ENCODE measurements at places on chromosomes 11 and 22.

- no peak for DNase-seq
Observed at GRCh38 chr11:15333407-15333806, 218.7 kb downstream of the INSC start.

DNA sequence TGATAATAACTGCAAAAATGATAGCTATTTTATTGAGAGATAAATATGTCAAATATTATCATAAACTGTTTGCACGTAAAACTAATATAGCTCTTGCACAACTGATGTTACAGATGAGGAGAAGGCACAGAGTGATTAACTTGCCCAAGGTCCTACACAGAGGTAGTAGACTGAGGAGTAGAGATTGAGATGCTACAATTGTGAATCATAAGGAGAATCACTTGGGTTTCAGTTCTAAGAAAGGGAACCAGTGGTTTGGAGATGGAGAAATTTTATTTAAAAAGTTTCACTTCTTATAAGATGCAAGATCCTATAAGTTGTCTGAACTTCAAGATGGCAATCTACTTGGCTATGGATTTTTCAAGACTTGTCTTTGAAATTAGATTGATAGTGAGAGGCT is 224.8 kb upstream of the RAG2 start:
- DNase-seq, result no peak

DNA sequence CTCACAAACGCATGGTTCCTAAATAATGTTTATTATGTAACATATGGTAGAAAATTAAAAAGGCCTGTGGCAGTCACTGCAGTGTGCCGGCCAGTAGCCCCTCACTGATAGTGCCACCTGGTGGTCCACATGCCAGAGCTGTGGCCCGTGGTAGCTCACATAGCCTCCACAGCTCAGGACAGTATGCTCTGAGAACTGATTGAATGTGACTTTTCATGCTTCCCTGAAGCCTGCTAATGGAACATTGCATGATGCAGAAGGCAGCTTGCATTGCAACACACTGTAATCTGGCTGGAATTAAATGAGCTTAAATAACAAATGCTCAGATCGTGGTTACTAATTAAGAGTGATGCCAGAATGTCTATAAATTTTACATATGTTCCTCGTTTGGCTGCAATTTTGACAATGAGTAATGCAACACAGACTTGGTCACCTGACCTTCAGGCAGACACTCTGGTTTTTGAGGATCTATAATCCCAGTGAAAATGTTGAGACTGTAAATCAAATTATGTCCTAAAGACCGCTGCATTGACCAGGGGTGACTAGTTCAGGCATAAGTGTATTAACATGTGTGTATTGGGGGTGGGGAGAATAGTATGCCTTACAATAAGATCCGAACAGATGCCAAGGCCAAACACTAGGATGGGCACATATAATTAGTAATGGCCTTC is 566.4 kb downstream of the METTL15 start:
- peak; percentile 54 for DNase-seq

DNA sequence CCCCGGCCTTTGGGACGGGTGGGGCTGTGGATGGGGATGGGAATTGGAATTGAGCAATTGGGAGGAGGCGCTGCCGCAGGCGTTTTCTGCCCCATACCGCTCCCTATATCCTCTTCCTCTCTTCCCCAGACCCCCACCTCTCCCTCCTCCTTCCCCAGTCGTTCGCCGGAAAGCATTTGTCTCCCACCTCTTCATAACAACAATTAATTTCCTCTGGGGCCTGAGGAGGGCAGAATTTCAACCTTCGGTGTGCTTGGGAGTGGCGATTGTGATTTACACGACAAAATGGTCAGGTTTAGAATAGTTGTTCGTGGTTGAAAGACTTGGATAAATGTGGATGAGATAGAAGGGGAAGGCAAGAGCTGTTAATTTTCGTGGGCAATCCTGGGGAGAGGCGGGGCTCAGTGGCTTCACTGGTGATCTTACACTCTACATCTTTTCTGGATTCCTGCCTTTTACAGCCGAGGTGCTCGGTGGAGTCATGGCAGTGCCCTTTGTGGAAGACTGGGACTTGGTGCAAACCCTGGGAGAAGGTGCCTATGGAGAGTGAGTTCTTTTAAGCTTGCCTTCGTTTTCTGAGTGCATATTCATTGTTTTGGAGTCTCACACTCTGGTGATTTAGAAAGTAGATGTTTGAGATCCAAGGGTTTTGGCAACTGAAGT is 1.5 kb downstream of the CHEK1 start:
- peak; percentile 94 for DNase-seq

DNA sequence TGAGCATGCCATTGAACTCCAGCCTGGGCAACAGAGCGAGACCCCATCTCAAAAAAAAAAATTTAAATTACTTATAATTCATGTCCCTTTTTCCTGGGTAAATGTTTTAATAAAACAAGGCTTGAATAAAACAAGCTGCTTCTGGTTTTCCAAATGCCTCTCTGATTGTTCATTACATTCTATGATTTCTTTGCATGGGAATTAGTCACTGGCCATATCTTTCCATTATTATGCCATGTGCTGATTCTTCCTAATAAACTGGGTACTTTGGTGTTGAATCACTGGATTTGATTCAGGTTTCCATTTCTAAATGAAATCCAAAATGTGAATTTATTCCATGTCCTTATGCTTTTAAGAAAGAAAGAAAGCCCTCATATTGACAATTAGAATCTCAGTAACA is 42.6 kb downstream of the ZNF215 start:
- peak; percentile 46 for DNase-seq

- DNase-seq, result no peak
Observed at GRCh38 chr11:72209101-72209500, 7.5 kb upstream of the FOLR2 start.

DNA sequence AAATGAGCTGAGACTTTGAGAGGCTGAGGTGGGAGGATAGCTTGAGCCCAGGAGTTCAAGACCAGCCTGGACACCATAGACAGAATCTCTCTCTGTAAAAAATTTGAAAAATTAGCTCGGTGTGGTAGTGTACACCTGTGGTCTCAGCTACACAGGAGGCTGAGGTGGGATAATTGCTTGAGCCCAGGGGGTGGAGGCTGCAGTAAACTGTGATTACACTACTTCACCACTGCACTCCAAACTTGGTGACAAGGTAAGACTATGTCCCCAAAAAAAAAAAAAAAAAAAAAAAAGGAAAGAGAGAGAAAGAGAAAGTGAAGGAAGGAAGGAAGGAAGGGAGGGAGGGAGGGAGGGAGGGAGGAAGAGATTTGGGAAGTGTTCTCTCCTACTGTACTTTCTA is 25.3 kb downstream of the RRP8 start:
- DNase-seq, result no peak

- peak; percentile 76 for DNase-seq
Observed at GRCh38 chr11:119422809-119423508, at the start of gene THY1. Gene THY1, minus strand, starts transcription at chr11:119423172. Its CDS starts 2,267 bp downstream, at chr11:119420905.

DNA sequence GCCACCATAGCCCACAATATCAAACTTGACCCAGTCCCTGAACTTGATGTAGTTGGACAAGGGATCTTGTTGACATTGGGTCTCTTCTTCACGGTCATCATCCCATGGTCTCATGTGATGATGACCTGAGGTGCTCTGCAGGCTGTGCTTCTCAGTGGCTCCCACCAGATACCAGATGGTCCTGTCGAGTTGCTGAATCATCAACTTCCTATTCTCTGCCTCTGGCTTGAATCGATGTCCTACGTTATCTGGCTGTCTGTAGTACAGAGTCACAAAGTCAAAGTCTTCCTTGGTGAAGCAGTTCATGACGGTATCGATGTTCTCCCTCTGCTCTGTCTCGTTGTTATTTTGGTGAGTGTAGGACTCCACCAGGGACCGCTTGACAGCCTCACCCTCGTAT is 145.7 kb upstream of the ALDH3B2 start:
- DNase-seq, result no peak

GRCh38 chr22:37571258-37571991 is 8.5 kb downstream of the LGALS2 start:
- peak; percentile 48 for DNase-seq

GRCh38 chr11:61761440-61762222 is 9.2 kb downstream of the MYRF start:
- DNase-seq, result no peak

- no peak for DNase-seq
Observed at GRCh38 chr11:134332189-134332631, 422 bp downstream of the GLB1L2 start.

- no peak for DNase-seq
Observed at GRCh38 chr11:129694538-129694937, 121.1 kb upstream of the TMEM45B start.

DNA sequence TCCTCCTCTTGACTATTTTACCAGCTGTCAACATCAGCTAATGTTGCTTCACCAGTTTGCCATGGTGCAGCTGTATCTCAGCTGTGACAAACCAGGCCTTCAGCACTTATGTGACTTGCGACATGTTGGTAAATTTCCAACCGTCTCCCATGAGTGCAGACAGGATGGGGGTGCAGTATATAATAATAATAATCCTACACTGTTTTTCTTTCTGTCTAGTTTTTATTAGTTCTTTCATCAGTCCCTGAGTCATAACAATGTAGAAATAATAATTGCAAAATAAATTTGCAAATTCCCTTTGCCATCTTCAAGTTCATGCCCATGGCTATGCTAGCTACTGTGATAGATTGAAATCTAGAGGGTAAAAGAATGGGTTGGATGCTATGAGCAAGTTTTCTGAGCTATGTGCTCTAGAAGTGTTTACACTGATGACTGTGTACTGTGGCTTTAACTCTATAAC is 4.9 kb downstream of the MMP13 start:
- DNase-seq, result peak; percentile 52

DNA sequence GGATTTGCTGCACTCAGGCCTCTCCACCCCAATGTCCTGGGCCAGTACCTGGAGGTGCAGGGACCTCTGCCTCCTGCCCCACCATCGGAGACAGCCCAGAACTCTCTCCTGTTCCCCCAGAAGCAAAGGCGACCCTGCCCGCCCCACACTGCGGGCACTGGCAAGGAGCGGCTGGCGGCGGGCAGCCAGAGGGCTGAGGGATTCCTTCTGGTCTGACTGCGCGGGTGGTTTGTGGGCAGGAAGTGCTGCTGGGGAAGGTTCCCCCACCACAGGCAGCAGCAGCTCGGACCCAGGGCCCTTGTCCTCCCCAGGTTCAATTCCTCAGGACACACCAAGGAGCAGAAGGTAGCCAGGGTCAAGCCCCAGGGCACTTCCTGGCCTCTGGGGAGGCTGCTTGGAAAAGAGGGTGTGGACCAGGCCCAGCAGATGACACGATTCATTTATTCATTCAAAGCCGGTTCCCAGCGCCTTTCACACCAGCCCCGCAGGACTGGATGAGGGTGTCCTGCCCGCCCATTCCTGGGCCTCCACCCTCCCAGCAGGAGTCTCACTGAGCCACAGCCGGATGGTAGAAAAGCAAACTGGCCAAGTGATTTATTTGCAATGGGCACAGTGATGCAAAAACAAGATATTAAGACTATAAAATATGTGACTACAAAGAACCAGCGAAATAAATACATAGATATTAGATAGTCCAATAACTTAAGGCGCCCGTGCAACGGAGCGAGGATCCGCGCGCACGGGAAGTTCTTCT is 1.2 kb downstream of the PHLDA2 start:
- DNase-seq, result peak; percentile 58

GRCh38 chr11:116503216-116504160 is 269.3 kb downstream of the BUD13 start:
- no peak for DNase-seq

GRCh38 chr11:68579455-68579854 is 104.9 kb upstream of the GAL start:
- no peak for DNase-seq

- DNase-seq, result peak; percentile 35
Observed at GRCh38 chr11:73465023-73465675, 89.0 kb downstream of the RELT start.

GRCh38 chr11:2909133-2909902 is 19.9 kb downstream of the PHLDA2 start:
- no peak for DNase-seq

- no peak for DNase-seq
Observed at GRCh38 chr11:73477518-73477917, 101.3 kb downstream of the RELT start.

GRCh38 chr11:127648583-127648982 is 648.0 kb upstream of the KIRREL3 start:
- DNase-seq, result no peak

DNA sequence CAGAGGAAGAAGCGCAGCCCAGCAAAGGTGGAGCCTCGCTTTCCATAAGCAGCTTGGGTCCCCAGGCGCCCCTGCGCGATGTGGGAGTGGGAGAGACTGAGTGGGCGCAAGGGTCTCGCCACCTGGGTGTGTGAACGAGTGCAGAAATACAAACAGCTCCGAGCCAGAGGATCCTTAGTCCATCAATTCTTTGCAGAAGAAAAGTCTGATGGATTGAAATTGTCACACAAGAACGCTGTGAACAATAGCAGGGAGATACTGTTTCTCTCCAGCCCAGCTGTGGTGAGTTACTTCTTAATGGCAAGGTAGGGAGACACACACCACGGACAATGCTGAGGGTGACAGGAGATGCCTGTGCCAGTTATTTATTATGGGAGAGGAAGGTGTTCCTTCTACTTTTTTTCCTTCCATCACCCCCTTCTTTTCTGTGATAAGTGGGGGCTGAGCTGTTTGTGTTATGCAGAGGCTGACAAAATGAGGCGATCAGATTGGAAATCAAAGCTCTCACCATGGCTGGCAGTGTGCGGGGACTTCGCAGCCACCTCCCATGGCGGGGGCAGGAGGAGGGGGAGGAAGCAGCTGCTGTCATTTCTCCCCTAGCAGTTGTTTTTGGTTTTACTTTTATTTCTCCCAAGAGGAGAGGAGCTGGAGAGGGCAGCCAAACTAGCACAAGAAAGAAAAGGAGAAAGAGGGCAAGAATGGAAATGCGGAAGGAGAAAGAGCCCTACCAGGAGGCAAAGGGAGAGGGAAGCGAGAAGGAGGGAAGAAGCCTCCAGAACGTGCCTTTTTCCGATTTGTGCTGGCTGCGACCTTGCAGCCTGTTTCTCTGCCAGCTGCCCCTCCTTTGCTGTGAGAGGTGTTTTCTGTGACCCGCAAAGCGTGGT is 755.8 kb downstream of the NTM start:
- DNase-seq, result peak; percentile 56

DNA sequence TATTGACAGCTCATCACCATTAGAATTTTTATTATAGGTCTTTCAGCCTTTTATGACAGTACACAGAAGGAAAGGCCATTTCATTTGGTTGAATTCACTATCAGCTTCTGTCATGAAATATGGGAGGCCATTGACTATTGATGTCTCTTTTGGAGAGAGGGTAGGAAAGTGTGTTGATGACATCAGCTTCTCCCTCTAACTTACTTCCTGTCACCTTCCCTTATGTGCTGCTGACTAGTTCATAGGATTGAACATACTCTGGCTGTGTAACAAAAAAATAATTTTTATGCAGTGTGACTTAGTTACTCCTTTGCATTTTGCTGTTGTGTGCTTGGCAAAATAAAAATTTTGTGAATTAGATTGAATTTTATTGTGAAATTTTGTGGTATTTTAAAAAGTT is 769.2 kb downstream of the METTL15 start:
- DNase-seq, result peak; percentile 18
